ENCODE measurements at places on chromosomes 5 and 9. TPM values are rescaled to one million over a fixed set of nuclear protein-coding genes. Genes with fewer than 3 reads are reported as not detected.

Gene SH3RF2
- 0.59 TPM for total RNA-seq

Gene GABBR2
- not detected for total RNA-seq

Gene RAPGEF1
- 11.0 TPM for total RNA-seq

Gene LHX3
- not detected for total RNA-seq

Gene ZNF169
- total RNA-seq = 2.1 TPM

Gene SPINK7
- not detected for total RNA-seq

Gene CCNO
- total RNA-seq = 0.30 TPM

Gene DBH
- total RNA-seq = not detected

Gene STOM
- total RNA-seq = 146 TPM
